Fibroblast of skin of right biceps (primary cell): ENCODE measurements at places on chromosomes 2 and 18.
A peak's percentile ranks its signal among the peaks of the same experiment; 100 is the strongest.

GRCh38 chr2:181977661-181978350 lies 7.8 kb upstream of the PPP1R1C start:
- peak; percentile 66 for DNase-seq

DNA sequence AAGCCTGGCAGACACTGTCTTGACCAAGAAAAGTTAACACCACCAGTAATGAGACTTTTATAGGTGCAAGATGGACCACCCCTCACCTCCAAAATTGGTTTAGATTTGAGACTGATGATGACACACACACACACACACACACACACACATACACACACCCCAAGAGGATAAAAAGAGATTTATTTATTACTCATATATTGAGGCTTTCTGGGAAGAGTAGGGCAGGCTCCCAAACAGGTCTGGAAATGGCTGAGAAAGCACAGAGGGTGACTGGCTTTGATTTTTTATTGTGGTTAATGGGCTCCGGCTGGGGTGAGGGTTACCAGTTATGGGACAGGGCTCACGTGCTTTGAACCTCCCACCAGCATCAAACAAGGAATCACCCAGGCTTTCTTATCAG lies 54.2 kb upstream of the ADAM23 start:
- DNase-seq, result no peak

- no peak for DNase-seq
These were observed 77.8 kb downstream of the RDH14 start for GRCh38 chr2:18482666-18483065.

GRCh38 chr2:205078762-205079161 lies 533.5 kb downstream of the PARD3B start:
- no peak for DNase-seq

DNA sequence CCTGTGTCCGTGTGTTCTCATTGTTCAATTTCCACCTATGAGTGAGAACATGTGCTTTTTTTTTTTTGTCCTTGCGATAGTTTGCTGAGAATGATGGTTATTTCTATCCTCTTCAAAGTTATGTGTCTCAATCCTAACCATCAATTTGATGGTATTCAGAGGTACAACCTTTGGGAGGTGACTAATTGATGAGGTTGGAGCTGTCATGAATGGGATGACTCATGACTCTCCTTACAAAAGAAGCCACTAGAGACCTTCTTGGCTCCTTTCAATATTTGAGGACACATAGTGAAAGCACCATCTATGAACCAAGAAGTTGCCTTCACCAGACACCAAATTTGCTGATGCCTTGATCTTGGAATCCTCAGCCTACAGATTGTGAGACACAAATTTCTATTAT lies 677.1 kb upstream of the DDX18 start:
- no peak for DNase-seq

- DNase-seq, result peak; percentile 89
These were observed 74.2 kb downstream of the SH3BP4 start for GRCh38 chr2:235025800-235026536.

GRCh38 chr18:45910405-45911023 lies 56.6 kb downstream of the EPG5 start:
- DNase-seq, result peak; percentile 39

- DNase-seq, result no peak
These were observed 192.1 kb downstream of the OTX1 start for GRCh38 chr2:63242747-63243146.

DNA sequence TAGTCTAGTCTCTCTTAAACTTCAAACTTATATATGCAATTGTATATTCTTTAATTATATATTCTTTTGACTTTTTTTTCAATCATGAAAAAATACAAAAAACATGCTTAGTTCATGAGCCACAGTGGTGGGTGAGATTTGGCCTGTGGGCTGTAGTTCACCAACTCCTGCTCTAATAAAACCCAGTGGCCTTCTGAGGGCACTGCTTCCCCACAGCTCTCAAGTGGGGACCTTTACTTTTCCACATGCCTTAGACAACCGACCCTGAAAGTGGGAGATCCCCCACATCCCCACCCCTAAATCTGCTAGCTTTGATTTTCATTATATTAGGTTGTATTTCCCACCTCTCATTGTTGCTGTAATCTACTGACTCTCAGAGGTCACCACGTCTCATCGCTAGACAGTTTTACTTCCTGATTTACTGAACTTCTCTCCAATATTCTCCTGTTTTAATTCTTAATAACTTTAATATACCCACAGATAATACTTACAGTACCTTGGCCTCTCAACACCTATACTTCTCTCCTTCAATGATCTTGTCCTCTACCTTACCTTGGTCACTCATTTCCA lies 57.3 kb downstream of the ROCK1 start:
- DNase-seq, result no peak
